Motor neuron (in vitro differentiated cells): ENCODE measurements at places on chromosomes 2 and 18. TPM values are rescaled to one million over a fixed set of nuclear protein-coding genes. Genes with fewer than 3 reads are reported as not detected.

Gene ASB18
- total RNA-seq = 0.11 and 0.38 TPM in 2 replicates

GRCh38 chr2:38524580-38524979 lies 78.1 kb downstream of the HNRNPLL start:
- ATAC-seq = no peak

Gene STPG4
- total RNA-seq = 0.36 and 0.50 TPM in 2 replicates

Gene CABLES1
- total RNA-seq = 0.56 and 1.0 TPM in 2 replicates

Gene MSH2
- 52.2 and 55.9 TPM in 2 replicates for total RNA-seq

DNA sequence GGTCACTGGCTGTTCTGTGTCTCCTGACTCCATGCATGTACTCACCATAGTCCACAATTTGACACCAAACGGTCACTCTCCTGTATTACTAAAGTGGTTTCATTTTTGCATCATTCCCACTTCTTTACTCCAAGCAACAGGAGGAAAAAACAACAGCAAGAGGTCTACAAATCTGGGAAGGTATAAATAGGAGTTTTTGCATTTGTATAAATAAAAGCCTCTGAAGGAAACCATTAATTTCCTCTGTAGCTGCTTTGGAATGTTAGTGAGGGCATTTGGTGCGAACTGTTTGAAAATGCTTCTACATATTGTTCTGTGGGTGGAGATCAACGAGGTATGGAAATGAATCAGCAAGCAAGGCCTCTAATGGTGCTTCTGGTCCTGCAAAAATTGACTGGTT lies 148.5 kb upstream of the DLX2 start:
- ATAC-seq = no peak
